ENCODE measurements at places on chromosomes 12 and 14. TPM values are rescaled to one million over a fixed set of nuclear protein-coding genes. Genes with fewer than 3 reads are reported as not detected.

KRT73 gene
- not detected for total RNA-seq

BCL11B gene
- total RNA-seq, result 0.13 TPM

OR4K2 gene
- not detected for total RNA-seq

SLC6A13 gene
- total RNA-seq, result not detected

ADCY4 gene
- total RNA-seq, result 0.88 TPM

C12orf60 gene
- 2.1 TPM for total RNA-seq

REP15 gene
- total RNA-seq, result not detected
